ENCODE measurements at places on chromosomes 1 and 21.

DNA sequence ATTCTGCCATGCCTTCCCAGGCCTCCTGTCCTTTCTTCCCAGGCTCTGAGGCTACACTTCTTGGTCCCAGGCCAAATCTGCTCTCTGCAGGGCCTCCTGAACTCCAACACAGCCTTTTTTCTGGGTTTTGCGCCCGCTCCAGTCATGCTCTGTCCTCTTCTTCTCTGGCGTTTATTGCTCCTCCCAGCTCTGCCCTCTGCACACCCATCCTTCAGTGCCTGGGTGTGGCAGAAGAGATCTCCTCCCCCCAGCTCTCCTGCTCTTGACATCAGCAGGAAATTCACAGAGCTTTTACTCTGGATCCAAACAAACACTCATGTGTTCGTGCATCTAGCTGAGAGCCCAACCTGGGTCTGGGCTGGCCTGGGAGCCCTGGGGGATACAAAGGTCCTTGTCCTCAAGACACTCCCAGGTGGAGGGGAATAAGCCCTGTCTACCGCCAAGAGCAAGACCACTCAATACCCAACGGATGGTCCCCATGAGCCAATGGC, 22.9 kb upstream of the EPS8L3 start:
- no peak for DNase-seq

DNA sequence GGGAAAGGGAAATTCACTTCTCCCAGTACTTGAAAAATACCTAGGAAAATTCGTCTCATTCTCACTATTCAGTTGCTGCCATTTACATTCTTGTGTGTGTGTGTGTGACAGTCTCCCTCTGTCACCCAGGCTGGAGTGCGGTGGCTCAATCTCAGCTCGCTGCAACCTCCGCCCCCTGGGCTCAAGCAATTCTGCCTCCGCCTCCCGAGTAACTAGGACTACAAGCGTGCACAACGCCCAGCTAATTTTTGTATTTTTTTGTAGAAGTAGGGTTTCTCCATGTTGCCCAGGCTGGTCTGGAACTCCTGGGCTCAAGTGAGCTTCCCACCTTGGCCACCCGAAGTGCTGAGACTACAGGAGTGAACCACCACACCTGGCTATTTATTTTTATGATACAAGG, 1.2 kb downstream of the SNAPIN start:
- DNase-seq: no peak

GRCh38 chr1:94658221-94658620, 116.7 kb upstream of the F3 start:
- DNase-seq: no peak

- no peak for DNase-seq
Observed at GRCh38 chr1:19360843-19361610, 48.9 kb downstream of the SLC66A1 start.

GRCh38 chr1:18965206-18966173, 9.0 kb upstream of the IFFO2 start:
- DNase-seq: no peak

DNA sequence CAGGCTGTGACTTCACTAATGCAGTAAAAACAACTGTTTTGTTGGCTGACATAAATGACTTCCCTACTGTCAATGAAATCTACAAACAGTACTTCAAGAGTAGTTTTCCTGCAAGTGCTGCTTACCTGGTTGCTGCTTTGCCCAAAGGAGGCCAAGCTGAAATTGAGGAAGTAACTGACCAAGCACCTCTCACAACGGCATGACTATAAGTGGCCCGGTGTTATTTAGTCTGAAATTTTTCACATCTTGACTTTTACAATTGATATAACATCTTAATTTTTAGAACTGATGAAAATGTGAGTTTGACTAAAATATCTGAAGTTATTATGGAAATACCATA, 274.9 kb upstream of the NR5A2 start:
- no peak for DNase-seq

- no peak for DNase-seq
Observed at GRCh38 chr1:208272311-208272710, 28.1 kb upstream of the PLXNA2 start.

DNA sequence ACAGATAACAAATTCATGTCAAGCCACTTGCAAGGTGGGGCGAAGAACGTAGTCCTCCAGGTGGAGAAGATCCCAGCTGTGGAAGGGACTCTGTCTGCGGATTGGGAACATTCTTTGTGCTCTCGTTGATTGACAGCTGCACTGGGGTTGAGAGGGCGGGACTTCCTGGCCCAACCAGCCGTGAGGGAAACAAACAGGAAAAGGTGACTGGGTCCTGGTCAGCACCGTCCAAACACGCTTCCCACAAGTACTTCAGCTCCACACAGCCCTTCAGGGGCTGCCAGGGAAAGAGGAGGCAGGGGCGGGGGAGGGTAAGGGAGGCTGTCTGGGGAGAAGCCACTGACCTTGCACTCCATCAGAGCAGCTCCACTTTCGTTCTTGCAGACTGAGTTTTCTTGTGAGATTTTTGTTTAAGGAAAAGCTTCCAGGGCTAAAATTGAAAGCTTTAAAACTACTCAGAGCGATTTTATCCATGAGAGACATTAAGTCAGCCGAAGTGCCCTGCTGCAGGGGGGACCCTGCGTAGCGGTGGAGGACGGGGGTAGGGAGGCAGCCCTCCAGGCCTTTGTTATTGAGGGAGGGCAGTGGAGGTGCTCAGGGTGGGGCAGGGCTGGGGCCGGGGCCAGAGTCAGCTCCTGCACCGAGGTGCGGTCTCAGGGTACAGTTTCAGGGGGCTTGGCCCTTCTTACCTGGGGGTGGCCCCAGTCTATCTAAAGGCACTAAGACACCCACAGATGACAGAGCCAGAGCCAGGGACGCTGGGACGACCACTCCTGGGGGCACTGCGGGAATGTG, 21.6 kb upstream of the STUM start:
- DNase-seq: no peak

GRCh38 chr1:168148916-168149315, 12.2 kb upstream of the GPR161 start:
- DNase-seq: no peak

GRCh38 chr21:45277101-45278045, 10.3 kb downstream of the POFUT2 start:
- DNase-seq: no peak

DNA sequence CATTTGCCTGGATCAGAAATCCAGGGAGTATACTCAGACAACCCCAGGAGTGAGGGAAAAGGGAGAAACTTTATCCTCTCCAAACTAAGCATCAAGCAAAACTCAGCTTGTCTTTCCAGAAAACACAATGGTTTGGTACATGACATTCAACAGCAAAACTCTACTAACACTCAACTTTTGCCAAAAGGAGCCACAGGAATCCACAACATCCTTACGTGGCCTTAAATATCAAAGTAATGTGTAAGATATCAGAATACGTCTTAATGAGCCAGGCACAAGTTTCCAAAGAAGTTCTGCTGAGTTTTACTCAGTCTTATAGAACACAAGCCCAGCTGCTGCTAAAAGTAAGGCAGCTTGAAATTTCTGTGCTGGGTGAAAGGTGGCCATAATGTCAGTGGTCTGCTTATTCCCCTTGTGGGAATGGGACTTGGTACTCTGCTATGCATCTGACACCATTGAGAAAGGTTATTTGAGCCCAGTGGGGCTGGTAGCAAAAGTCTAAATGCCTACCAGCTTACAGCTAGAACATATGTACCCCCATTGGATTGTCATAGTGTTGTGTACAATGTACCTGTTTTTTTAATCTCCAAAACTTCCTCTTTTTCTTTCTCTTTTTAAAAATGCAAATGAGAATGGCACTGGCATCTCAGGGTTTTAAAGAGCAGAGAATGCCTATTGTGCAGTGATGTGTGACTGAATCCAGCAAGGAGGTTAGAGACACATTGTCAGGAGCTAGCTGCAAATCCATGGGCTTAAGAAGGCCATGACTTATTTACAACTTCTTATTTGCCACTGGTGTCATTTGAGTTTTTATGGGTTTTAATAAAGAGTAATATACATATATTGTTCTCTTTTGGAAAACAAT, 62.0 kb upstream of the ST6GALNAC3 start:
- DNase-seq: no peak

DNA sequence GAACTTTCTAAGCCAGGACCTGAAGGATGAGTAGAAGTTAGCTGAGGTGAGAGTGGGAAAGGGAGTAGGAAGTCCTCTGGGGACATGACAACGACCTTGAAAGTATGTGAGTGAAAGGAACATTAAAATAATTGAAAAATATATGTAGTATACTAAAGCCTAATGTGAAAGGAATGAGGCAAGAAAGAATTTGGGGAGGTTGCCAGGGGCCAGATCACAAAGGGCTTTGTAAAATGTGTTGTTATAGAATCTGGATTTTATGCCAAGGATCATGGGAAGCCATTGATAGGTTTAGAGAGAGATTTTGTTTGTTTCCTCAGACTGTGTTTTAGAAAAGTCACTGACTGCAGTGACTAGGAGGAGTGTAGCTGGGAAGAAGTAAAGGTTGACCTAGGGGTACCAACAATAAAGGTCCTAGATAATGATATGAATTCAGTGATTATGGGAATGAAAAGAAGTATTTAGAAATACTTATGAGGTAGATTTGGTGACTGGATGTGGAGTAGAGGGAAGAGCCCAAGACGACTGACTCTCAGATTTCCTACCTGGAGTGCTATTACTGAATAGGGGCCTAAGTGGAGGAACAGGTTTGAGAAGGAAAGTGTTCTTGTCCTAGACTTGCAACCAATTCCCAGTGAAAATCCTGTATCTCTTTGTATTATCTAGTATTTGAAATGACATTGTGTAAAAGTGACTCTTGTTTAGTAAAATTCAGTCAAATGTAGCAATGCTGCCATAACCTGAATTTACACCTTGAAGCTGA, 179.8 kb downstream of the PHTF1 start:
- DNase-seq: no peak

- no peak for DNase-seq
Observed at GRCh38 chr1:61170328-61171238, 88.2 kb downstream of the NFIA start.

- DNase-seq: no peak
Observed at GRCh38 chr1:161071886-161072371, 2.2 kb upstream of the ARHGAP30 start.

DNA sequence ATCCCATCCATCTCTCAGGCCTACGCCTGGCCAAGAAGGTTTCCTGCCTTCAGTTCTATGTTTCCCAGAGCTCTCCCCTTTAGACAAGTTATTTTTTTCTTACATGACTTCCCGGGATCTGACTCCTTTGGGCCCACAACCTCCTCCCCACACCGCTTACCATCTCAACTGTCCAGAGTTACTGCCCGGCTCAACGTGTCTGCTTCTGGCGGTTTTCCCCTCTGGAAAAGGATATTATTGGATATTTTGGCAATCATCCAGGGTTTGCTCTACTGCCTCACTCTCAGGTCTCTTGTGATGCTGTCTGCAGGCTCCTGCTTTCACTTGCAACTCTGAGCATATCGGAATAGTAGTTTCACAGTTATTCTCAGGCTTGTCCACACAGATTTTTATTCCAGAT, 318.2 kb upstream of the CAMK1G start:
- DNase-seq: no peak

- DNase-seq: no peak
Observed at GRCh38 chr1:9127395-9128165, 1.3 kb downstream of the GPR157 start.

DNA sequence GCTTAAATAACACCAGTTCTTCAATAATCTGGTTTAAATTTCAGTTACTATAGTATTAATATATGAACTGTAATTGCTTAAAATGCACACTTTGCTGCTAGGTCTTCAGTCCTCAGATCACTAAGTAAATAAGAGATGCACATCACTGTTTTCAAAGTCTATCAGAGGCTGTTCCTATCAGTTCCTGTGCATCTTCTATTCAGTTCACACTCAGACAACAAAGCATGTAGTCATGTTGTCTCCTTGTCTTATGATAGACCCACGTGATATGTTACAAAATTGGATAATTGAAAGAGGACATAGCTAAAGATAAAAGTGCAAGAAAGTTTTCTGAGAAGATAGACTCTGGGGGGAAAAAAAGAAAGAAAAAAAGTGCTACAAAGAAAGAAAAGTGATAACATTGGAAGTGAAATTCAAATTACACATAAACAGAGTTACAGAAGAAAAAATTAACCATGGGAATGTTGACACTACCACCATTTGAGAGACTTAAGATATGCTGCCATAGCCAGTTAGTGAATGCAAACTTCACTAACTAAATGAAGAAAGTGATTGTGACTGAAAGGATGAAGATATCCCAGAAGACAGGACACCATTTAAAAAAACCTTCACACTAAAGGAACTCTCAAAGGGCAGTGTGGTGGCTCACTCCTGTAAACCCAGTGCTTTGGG, 33.9 kb upstream of the TSNAX start:
- no peak for DNase-seq

GRCh38 chr1:9705337-9706093, 54.0 kb downstream of the PIK3CD start:
- no peak for DNase-seq

DNA sequence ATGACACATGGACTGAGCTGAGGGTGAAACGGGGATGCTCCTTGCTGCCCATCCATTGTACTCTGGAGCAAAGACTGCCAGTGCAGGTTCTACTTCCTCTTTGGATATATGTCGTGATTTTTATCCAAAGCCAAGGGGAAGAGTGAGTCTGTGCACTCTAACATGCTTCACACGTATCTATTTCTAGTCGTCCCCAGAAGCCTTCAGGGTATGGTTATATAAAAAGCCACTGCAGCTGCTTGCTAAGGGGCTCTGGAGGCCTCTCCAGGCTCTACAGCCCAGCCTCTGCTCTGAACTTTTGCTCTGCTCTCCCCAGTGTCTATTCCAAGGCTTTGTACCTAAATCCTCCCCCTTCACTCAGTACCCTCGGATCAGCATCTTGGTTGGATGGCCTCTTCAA, 20.1 kb downstream of the PAFAH2 start:
- DNase-seq: no peak

DNA sequence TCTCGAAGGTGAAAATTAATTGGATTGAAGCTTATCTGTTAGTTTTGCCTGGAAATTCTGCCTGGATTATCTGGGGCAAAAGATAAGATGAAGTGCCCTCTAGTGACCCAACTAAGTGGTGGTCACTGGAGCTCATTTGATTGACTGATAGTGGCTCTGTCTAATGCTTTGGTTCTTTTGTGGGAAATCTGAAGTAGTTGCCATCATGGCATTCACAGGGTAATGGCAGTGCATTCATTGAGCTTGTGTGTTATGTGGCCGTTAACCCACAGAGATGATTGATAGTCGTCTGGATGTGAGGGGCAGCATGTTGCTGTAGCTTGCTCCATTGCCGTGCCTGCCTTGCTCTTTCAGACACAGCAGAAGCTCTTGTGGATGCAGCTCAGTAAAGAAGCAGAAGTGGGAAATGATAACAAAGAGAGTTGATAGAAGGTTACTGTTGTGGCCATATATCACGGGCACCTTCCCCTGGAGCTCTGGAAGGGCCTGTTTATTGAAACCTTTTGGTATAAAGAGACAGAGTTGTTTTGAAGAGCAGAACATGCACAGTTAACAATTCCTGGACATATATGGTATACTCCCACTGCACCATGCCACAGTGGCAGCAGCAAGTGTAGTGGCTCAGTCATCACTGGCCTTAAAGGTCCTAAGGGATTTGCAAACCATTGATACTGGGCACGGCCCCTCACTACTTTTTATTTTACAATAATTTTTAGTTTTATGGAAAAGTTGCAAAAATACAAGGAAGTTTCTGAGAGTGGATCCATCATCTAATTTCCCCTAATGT, 42.0 kb downstream of the CXADR start:
- DNase-seq: peak; percentile 18

Measured in SW 1271 (cell line).